ENCODE measurements at places on chromosomes 3 and 15.

DNA sequence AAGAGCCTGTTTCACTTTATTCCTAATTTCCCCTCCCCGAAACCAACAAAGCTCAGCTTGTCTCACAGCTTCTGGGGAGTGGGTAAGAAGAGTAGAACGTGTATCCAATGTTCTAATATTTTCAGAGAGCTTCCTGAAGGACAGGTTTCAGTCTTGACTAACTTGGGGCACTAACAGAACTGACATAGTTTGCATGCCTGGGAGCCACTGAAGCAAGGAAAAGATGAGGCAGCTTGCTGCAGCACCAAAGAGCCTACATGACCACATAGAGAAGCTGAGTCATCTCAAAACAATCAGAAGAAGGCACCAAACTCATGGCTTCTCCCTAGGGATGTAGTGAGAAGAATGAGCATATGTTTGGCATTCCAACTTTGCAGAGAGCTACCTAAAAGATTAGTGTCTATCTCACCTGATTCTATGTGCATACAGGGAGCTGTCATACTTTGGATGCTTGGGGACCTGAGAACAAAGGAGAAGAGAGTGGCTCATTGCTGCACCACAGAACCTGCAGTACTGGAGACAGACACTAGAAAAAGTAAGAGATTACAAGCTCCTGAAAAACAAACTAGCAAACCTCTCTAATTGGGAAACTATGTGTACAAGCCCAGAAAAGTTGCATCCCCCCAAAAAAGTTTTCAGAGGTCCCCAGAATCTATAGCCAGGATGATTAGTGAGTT lies 86.9 kb downstream of the DCLK3 start:
- DNase-seq: no peak

DNA sequence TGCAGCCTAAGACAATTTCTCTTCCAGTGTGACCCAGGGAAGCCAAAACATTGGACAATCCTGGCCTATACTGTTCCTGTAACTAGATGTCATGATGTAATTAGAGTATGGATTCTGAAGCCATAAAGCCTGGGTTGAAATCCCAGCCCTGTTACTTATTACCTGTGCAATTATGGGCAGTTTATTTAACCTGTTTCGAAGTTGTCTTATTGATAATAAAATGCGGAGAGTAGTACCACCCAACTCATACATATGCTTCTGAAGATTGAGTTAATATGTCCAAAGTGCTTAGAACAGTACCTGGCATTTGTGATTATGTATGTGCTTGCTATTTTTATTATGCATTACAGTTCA lies 30.1 kb downstream of the PPP4R2 start:
- DNase-seq: no peak

- no peak for DNase-seq
Observed at GRCh38 chr15:71290002-71290401, 174.7 kb downstream of the THSD4 start.

DNA sequence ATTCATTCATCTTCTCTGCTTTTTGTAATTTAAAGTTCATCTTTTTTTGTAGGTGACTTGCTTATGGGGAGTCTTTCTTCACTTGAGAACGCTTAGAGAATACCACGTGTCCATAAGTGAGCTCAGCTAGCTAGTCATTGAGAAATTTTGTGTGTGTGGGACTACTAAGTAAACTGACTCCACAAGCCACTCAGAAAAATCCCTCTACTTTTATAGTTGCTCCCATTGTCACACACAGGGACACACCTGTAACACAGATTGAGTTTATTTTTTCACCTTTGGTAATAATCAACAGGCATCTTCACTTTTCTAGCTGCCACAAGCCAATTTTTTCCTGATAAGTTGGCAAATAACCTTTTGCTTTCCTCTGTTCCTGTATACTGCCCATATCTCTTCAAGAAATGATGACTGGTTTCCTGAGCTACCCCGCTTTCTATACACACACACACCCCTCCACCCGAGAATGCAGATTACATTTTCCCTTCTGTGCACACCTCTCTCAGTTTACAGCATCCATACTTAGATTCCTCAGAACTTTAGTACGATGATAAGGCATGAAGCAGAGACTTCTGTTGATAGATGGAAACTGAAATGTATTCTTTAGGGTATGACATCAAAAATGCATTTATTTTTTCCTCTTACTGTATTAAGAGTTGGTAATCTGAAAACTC lies 4.6 kb downstream of the TSC22D2 start:
- DNase-seq: no peak

DNA sequence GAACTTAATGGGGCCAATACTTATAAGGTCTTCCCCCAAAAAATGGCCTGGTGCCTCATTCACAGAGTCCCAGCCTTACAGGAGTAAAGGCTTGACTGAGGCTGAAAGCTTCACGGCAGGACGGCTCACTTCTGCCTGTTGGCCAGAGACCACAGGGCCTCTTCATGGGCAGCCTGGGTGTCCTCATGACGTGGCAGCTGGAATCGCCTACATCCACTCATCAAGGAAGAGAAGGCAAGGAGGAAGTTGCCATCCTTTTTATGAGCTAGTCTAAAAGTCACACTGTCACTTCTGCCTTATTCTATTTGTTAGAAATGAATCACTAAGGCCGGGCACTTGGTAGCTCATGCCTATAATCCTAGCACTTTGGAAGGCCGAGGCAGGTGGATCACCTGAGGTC lies 89.3 kb upstream of the DGKG start:
- DNase-seq: no peak
